Activated naive CD8-positive, alpha-beta T cell treated with anti-CD3 and anti-CD28 coated beads, Interleukin-2, amount 10 ng/mL, durations not matched to agents 7 days and 5 days (primary cell): ENCODE measurements at places on chromosomes 4 and X.

DNA sequence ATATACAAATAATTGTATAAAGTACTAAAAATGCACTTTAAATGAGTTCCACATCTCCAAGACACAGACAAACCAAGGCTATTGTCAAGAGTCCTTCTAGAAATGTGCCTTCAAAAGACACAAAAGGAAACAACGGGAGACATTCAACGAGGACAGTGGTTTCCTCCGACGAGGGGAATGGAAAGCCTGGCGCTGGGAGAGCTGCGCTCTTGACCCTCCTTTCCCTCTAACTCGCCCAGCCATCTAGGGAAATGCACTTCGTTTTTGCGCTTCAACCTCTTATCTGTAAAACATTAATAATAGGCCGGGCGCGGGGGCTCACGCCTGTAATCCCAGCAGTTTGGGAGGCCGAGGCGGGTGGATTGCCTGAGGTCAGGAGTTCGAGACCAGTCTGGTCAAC is 37.0 kb downstream of the ZFP42 start:
- no peak for DNase-seq

GRCh38 chr4:128663325-128663724 is 146.2 kb upstream of the JADE1 start:
- no peak for DNase-seq

- no peak for DNase-seq
These were observed 95.5 kb downstream of the TENM3 start for GRCh38 chr4:182338746-182339145.

- DNase-seq: no peak
These were observed 1707.9 kb upstream of the PCDH10 start for GRCh38 chr4:131441004-131441688.

GRCh38 chrX:149456476-149457245 is 48.4 kb downstream of the IDS start:
- DNase-seq: no peak

- no peak for DNase-seq
These were observed 848.5 kb downstream of the RAB28 start for GRCh38 chr4:12635629-12636028.

- no peak for DNase-seq
These were observed 24.9 kb upstream of the SULT1B1 start for GRCh38 chr4:69785211-69785831.

- no peak for DNase-seq
These were observed 29.8 kb downstream of the ACOX3 start for GRCh38 chr4:8410641-8411271.

DNA sequence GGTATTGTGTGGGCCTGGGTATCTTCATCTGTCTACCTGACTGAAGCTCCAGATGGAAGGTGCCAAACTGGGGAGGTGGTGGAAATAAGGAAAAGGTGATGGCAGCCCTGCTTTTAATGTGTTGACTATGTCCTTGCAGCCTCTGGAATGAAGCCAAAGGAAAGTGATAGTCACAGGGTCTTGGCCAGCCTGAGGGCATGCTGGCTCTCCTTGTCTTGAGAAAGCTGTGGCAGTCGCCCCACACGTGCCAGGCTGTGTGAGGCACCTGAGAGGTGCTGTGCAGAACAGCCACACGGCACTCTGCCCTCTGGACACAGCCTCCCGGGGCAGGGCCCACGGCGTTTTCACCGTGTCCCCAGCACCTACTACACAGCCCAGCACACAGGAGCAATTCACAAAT is 77.6 kb downstream of the NAT8L start:
- DNase-seq: no peak

- no peak for DNase-seq
These were observed 271.2 kb downstream of the NLGN4X start for GRCh38 chrX:5957506-5957905.

GRCh38 chrX:129983575-129984110 is 1.2 kb downstream of the BCORL1 start:
- DNase-seq: no peak

DNA sequence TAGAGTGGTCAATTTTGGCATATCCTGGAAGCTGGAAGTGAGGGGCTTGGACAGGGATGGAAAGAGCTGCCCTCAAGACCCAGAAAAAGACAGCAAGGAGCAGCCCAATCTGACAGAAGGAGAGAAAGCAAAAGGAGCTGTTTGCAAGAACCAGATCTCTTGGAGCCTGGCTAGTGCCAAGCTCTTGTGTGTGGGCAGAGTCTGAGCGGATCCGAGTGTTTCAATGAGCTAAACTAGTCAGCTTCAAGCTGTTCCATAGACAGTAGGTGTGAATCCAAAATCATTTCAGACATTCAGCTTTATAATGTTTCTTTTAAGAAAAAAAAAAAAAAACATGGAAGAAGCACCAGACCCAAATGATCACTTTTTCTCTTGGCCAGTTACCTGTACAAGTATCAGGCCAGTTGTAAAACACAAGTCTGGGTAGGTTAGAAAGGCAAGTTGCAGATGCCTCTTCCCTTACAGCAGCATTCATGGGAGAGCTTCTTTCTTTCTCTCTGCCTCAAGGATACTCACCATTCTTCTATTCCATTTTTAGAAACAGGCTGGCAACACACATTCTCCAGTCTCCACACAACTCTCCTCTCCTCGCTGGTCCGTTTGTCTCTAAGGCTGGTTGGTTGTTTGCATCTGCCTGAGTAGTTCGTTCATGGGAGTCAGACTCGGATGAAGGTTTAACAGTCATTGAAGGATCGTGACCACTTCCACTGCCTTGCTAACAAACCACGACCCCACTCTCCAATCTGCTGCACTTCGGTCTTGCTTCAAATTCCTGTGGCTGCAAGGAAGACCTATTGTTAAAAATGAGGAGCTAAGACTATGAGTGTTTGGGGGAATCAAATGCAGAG is 105.2 kb upstream of the GATB start:
- no peak for DNase-seq

- DNase-seq: no peak
These were observed 840.6 kb downstream of the NLGN4X start for GRCh38 chrX:5388087-5388486.

DNA sequence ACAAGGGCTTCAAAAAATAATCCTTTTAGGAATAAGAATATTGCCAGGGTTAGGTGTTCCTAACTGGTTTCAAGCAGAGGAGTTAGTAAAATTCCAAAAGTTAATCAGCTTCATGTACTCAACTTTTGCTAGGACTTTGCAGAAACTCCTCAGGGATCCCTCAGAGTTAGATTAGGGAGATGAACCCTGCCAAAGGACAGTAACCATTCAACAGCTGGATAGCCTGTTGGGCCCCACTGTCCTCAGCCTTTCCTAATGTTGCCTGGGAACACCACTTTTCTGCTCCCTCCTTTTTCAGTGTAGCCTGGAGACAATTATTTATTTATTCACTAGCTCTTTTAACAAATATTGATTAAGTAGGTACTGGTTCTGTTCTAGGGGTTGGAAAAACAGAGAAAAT is 53.8 kb downstream of the NFKB1 start:
- DNase-seq: no peak

- DNase-seq: no peak
These were observed 336.1 kb downstream of the GBA3 start for GRCh38 chr4:23028875-23029274.

- no peak for DNase-seq
These were observed 392.5 kb downstream of the BCOR start for GRCh38 chrX:39705290-39705689.

- no peak for DNase-seq
These were observed 125.1 kb downstream of the ARX start for GRCh38 chrX:24890677-24891076.

- no peak for DNase-seq
These were observed 240.5 kb downstream of the MAML3 start for GRCh38 chr4:139913398-139913990.

GRCh38 chrX:39507617-39508299 is 590.0 kb downstream of the BCOR start:
- no peak for DNase-seq

GRCh38 chr4:94536649-94537469 is 85.1 kb downstream of the PDLIM5 start:
- no peak for DNase-seq

GRCh38 chr4:162853788-162854187 is 312.9 kb downstream of the NAF1 start:
- no peak for DNase-seq

DNA sequence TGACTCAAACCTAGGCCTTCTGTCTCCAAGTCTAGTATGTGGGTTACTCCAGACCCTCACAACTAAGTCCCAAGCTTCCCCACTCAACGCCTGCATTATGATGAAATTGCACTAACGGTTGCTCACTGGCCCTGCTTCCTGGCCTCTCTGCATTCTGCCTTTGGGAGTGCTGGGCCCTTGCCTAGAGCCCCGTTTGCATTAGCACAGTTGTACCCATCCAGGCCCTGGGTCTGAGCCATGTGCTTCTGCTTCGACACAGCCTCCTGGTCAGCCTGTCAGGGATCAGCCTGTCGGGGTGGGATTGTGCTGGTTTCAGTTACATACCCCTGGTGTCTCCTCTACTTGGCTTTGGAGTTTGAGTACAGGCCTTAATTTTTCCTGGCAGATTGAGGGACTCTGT is 58.4 kb downstream of the DCUN1D4 start:
- no peak for DNase-seq

GRCh38 chrX:93420525-93421082 is 252.8 kb downstream of the NAP1L3 start:
- DNase-seq: no peak

- no peak for DNase-seq
These were observed 105.0 kb downstream of the TBL1X start for GRCh38 chrX:9569876-9570301.

DNA sequence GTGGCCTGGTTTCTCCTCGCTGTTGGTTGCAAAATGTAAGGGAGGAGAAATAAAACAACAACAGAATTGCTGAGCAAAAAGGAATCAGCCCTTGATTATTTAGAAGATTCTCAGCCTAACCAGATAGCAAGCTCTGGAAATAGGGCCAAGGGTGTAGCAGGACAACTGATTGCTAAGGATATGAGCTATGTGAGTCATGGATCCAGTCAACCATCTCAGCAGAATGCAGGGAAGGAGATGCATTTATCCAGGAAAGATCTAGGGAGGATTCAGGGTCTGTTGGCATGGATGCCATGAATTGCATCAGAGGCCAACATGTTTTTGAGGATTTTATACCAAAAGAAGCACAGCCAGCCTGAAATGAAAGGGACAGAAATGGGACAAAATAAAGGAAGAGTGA is 2.2 kb upstream of the XAGE3 start:
- no peak for DNase-seq

DNA sequence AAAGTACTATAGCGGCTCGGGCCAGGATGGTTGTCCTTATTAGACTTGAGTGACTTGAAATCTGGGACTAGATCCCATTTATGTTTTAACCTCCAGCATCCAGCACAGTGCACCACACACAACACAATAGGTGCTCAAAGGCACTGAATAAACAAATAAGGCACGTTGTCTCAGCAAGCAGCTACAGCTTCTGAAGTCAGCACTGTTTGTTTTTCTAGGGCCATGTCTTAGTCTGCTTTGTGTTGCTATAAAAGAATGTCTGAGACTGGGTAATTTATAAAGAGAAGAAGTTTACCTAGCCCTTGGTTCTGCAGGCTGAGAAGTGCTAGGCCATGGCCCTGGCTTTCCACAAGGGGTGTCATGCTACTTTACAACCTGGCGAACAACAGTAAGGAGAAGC is 102.1 kb upstream of the LNX1 start:
- DNase-seq: no peak

DNA sequence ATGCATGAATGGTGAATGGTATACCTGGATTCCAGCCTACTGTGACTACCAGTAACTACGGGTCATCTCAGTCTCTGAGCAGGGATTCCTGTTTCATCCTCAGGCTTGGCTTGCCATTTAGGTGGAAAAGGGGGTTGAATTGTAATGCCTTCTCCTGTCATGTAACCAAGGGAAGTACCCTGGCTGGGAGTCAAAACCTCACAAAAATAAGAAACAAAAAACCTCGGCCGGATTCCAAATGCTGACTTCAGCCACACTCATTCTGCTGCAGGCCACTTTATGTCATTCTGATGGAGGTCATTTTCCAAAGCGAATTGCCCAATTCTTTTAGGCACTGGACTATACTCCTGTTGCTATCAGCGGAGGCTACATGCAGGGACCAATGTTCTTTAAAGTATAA is 324.7 kb downstream of the LDB2 start:
- DNase-seq: no peak

- no peak for DNase-seq
These were observed 158.7 kb upstream of the RBPJ start for GRCh38 chr4:26162101-26162500.

DNA sequence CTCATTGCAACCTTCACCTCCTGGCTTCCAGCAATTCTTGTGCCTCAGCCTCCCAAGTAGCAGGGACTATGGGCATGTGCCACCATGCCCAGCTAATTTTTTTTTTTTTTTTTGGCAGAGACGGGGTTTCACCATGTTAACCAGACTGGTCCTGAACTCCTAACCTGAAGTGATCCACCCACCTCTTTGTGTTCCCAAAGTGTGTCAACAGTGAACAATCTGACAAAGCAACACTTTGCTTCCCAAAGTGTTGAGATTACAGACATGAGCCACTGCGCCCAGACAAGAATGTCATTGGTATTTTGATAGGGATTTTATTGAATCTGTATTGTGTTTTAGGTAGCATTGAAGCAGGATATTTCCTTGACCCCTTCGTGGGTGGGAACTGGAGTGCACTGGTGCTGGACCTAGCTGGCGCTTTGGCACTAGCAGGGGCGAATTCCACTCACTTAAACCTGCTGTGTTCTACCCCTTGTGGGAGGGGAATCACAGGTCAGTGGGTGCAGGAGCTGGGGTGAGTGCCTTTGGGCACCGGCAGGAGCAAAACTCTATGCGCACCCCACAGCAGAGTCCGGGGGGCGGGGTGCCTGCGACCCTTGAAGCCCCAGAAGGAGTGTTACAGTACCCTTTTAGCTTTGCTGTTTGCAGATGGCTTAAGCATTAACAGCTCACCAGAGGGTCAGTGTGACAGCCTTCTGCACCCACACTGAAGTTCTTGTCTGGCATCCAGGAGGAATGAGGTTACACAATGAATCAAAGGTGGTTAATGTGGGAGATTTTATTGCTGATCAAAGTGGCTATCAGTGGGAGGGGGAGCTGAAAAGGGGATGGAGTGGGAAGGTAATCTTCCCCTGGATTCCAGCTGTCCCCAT is 21.9 kb downstream of the KLF8 start:
- no peak for DNase-seq

GRCh38 chrX:480861-481417 is 94.2 kb upstream of the PPP2R3B start:
- DNase-seq: no peak

DNA sequence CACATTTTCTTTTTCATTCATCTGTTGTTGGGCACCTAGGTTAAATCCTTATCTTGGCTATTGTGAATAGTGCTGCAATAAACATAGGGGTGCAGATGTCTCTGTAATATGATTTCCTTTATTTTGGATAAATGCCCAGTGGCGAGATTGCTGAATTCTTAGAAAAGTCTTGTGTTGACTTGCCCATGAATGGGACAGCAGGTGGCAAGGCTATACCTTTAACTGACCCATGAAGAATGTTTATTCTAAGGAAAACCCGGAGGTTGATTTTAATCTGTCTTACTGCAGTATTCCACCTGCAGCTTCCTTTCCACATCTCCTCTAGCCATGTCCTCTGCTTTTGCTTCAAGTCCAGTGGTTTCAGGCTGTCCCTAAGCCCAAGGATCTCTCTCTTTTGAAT is 220.6 kb downstream of the SNCA start:
- no peak for DNase-seq

GRCh38 chr4:15084780-15085179 is 82.5 kb downstream of the CPEB2 start:
- no peak for DNase-seq
